ENCODE measurements at places on chromosomes 7 and 10.
A peak's percentile ranks its signal among the peaks of the same experiment; 100 is the strongest.

GRCh38 chr7:143507094-143507518 lies 29.4 kb downstream of the TAS2R41 start:
- DNase-seq, result no peak

GRCh38 chr7:36287371-36288241 lies 102.1 kb upstream of the ANLN start:
- DNase-seq, result peak; percentile 26

GRCh38 chr10:18254086-18254485 lies 113.9 kb downstream of the CACNB2 start:
- no peak for DNase-seq

GRCh38 chr7:105210721-105211205 lies 178.0 kb downstream of the SRPK2 start:
- DNase-seq, result peak; percentile 63

- no peak for DNase-seq
Measured at GRCh38 chr7:157775560-157776332, 438.9 kb downstream of the DNAJB6 start.

DNA sequence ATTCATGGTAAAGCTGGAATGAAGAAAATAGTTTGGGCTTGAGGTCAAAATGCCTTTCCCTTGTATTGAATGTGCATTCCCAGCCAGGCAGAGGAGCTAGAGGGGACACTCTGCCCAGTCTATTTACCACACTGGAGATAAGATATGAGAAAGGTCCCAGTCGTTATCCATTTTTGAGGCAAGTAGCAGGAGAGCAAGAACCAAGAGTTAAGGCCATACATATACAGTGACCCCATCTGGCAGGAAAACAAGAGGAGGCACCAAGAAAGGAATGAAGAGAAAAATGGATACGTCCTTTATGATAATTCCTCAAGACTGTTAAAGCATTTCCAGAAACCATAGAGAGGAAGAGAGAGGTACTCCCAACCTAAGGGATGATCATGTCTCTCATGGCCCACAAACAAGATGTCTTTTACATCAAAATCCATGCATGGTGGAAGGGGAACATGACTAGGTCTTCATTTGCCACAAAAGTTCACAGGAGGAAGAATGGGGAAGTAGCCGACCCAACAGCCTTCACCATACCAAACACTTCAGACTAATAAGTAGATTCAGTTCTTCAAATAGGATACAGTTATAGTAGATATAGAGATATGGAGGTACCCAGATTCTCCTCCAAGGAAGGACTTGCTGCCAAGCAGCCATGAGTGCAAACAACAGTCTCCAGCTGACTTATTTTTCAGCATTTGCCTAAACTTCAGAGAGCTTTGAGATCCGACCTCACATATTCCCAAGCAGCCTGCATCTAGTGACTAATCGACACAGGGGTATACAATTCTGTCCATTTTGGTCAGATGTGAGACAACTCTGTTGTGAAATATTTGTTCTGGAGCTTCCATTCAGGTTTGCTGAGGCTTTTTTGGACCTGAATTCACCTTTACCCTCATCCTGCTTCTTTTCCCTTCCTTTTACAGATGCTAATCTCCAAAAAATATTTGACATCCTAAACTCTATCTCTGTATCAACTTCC lies 61.1 kb upstream of the CCDC71L start:
- DNase-seq, result no peak

DNA sequence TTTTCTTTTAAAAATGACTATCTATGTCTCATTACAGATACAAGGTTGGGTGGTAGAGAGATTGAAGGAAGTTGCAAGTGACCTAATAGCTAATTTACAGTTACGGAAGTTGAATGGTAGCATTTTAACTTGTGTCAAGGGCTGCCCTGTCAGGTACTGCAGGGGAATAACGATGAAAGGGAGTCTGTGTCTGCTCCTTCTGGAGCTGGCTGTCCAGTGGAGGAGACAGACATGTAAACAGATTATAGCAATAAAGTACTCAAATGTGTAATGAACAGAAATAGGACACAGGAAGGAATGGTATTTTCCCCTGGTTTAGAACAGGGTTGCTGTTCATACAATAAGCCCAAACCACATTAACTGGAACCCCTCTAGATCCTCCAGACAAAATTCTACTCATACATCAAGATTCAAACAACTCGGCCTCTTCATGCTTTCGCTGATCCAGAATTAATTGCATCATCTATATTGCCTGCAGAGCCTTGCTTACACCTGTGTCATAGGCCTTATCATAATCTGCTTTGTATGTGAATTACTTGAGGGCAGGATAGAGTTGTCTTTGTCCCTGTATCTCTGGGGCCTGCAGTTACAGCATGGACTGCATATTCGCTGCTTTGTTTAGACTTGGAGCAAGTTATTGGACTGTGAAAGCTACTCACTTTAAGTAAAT lies 42.8 kb downstream of the AUTS2 start:
- DNase-seq, result no peak

DNA sequence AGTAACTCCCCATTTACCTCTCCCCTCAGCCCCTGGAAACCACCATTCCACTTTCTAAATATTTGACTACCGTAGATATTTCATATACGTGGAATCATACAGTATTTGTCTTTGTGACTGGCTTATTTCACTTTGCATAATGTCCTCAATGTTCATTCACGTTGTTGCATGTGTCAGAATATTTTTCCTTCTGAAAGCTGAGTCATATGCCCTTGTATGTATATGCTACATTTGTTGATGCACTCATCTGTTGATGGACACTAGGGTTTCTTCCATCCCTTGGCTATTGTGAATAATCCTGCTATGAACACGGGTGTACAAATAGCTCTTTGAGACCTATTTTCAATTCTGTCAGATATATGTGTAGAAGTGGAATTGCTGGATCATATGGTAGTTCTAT lies 25.8 kb upstream of the TSPAN13 start:
- DNase-seq, result no peak

DNA sequence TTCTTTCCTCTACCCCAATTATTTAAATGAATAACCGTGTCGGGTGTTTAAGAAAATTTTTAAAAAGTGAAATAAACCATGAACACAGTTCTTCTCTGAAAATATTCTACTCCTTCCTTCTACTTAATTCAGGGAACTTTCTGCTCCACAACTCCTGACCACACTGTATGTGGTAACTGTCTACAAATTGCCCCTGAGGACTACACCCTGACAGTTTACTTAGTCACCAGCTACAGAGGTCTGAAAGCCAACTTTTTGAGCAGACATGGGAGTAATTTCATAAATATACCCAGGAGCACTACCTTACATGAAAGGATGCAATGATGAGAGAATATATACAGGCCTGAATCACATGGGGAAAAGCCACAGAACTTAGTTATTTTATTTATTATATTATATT lies 523.2 kb upstream of the SORCS1 start:
- DNase-seq, result no peak

DNA sequence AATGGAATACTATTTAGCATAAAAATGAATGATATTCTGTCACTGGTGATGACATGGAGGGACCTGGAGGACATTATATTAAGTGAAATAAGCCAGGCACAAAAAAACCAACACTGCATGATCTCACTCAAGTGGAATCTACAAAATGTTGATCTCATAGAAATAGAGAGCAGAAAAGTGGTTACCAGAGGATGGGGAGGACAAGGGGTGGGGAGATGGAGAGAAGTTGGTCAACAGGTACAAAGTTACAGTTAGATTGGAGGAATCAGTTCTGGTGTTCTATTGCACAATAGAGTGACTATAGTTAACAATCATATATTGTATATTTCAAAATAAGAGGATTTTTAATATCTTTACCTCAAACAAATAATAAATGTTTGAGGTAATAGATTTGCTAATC lies 24.7 kb upstream of the SLC18A3 start:
- DNase-seq, result no peak

GRCh38 chr7:141550386-141551093 lies 670 bp upstream of the AGK start:
- DNase-seq, result no peak

DNA sequence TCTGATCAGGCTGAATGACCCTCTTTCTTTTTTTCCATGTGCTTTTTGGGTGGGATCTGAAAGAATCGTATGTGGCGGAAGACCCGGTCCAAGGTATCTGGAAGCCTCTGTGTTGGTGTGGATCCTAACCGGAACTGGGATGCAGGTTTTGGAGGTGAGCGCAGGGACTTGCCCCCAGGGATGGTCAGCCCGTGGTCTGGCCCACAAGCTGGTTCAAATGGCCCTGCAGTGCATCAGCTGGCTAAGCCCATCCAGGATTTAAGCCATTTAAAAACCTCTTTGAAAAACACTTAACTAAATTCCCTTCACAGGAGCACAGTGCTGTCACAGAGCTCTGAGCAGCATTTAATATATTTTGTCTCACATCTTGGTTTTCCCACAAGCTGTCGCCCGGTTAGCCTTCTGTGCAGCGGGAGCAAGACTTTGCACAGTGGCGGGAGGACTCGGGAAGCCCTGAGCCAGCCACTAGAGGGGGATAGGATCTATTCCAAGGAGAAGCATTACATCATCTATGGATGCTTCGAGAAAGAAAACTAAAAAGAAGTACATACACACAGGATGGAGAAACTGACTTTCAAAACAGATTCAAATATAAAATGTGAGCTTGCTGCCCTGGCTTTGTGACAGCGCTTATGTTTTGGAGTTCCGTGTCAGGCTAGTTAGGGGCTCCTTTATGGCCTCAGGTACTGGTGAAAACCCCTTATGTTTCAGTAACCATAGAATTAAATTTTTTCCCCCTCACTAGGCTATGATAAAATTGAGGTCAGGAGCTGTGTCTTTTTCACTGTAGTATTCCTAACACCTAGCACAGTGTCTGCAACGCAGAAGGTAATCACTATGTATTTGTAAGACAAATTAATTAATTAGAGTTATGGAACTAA lies 11.3 kb downstream of the CPA2 start:
- peak; percentile 46 for DNase-seq

GRCh38 chr10:88154596-88155250 lies 291.3 kb downstream of the PTEN start:
- DNase-seq, result no peak

GRCh38 chr10:6647811-6648526 lies 67.9 kb upstream of the PRKCQ start:
- DNase-seq, result peak; percentile 59

GRCh38 chr10:70293169-70293843 lies 9.5 kb upstream of the NPFFR1 start:
- no peak for DNase-seq

DNA sequence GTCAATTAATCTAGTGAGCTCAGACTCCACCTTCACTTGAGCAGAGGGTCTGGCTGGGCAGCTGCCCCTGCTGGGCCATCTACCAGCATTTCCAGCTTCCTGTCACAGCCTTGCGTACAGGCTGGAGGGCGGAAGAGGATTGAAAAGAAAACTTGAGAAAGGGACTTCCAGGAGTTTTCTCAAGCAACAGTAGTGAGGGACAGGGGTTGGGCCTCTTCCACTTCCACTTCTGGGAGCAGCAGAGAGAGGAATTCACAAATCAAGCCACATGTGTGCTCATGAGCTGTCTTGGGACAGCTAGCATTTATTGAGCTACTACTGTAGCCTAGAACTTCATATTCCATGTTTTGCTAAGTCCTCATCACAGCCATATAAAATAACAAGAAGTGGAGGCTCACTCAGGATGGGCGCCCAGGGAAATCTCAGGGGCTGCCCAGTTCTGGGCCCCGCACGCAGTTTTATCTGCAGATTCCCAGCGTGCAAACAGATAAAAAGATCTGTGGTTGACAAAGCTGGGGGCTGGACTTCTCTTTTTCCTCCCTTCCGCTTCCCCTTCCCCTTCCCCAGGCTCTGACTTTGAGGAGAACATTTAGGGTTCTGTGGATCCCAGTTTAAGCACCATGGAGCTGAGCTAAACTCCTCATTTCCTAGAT lies 135.8 kb downstream of the RGS10 start:
- DNase-seq, result no peak

GRCh38 chr7:71144963-71145362 lies 13.0 kb downstream of the GALNT17 start:
- no peak for DNase-seq

DNA sequence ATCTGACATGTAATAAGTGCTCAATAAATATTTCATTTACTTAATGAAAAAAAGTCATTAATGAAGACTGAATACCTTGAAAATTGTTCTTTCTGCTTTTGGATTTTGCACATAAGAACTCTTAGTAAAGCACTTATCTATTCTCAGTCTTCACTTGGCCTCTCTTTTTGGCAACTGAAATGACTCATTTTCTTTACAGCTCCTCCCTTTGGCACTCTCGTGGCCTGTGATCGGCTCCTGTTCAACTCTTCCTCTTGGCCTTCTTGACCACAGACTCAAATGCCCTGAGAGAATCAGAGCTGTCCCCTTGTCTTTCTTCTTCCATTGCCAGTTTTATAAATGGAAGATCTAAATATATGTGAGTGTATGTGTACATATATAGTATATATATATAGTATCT lies 54.2 kb downstream of the FOXP2 start:
- no peak for DNase-seq

DNA sequence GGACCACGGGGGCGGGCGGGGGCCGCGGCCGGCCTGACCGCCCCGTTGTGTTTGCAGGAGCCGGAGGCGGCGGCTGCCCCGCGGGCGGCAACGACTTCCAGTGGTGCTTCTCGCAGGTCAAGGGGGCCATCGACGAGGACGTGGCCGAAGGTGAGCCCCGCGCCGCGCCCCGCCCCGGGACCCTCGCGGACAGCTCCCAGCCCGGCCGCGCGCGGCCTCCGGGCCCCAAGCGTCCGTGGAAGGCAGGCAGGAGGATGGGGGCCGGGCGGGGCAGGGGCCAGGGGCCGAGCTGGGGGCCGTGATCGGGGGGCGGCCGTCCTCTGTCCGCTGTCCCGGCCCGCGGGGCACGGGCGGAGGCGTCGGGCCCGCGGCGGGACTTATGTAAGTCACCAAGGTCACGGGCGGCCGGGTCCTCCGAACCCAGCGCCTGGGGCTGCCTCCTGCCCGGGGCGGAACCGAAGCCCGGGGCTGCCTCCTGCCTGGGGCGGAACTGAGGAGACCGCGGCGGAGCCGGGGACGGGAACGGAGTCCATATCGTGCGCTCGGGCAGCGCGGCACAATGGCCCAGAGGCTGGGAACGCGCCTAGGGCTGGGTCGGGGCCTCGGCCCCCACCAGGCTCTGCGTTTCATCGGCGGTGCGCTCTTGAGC lies 497 bp downstream of the PPP2R2D start:
- DNase-seq, result peak; percentile 44

GRCh38 chr7:55185321-55185802 lies 166.5 kb downstream of the EGFR start:
- DNase-seq, result no peak

DNA sequence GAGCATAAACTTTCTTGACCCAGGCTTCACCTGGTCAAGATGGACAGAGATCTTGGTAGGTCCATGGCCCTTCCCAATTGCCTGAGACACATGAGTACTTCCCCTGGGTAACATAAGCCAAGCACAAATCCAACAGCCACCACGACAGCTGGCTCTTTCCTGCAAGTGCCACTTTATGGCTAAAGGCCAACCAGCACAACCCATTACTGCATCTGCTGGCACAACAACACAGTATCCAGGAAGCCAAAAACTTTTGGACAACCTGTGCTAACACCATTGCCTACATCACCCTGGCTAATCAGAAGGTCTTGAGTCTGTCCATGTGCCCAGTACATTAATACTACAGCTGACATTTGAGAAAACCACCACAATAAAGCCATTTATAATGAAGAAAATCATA lies 548.0 kb upstream of the SEMA3D start:
- no peak for DNase-seq

All from hippocampal formation (tissue), 2 donors.